Large intestine (tissue), 12 donors: ENCODE measurements at places on chromosomes 11 and 22. TPM values are rescaled to one million over a fixed set of nuclear protein-coding genes. Genes with fewer than 3 reads are reported as not detected.

GRCh38 chr22:17194213-17194612 is 25.0 kb downstream of the ADA2 start:
- peaks cover 22% of the 10 kb centered on the region for H3K36me3 ChIP-seq
- no peak for DNase-seq
- H3K27me3 ChIP-seq: no peaks in the 10 kb centered on the region
- H3K27ac ChIP-seq: no peak overlapping the region

MYO7A gene
- 68.4 TPM for polyA plus RNA-seq

- DNase-seq: no peak
- H3K27ac ChIP-seq: no peak overlapping the region
- H3K27me3 ChIP-seq: no peaks in the 10 kb centered on the region
- H3K4me1 ChIP-seq: peaks cover 13% of the 10 kb centered on the region
- no peak overlapping the region for H3K4me3 ChIP-seq
- no peaks in the 10 kb centered on the region for H3K36me3 ChIP-seq
Measured at GRCh38 chr11:95920460-95921105, 3.3 kb downstream of the MTMR2 start.

DNA sequence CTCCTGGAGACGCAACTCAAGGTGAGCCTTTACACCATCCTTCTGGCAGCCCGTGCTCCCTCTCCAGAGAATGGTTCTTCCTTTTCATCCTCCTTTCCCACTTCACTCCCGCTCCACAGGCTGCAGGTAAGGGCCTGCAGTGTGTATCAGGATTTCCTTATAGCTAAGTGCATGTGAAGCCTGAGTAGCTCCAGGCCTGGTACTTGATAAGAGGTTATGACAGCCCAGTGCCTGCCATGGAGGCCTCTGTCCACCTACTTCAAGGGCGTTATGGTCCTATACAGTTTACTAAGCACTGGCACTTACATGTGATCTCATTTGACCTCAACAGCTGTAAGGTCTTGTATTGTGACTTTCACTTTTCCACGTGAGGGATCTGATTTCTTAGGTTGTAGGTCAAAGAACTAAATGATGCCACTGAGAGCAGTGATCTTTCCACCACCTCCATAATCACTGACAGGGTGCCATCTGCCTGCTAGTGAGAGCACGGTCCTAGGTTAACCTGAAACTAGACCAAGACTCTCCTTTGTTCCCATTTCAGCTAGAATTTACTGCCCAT is 18.1 kb downstream of the SSH3 start:
- H3K4me1 ChIP-seq: peaks cover 7% of the 10 kb centered on the region
- H3K27me3 ChIP-seq: no peaks in the 10 kb centered on the region
- H3K36me3 ChIP-seq: no peaks in the 10 kb centered on the region
- no peak overlapping the region for H3K27ac ChIP-seq
- DNase-seq: peak; percentile 31
- no peak overlapping the region for H3K4me3 ChIP-seq

- no peaks in the 10 kb centered on the region for H3K36me3 ChIP-seq
- DNase-seq: no peak
- H3K4me1 ChIP-seq: peaks cover 12% of the 10 kb centered on the region
- H3K27me3 ChIP-seq: no peaks in the 10 kb centered on the region
Measured at GRCh38 chr11:64568041-64568571, 22.9 kb upstream of the SLC22A12 start.

DNA sequence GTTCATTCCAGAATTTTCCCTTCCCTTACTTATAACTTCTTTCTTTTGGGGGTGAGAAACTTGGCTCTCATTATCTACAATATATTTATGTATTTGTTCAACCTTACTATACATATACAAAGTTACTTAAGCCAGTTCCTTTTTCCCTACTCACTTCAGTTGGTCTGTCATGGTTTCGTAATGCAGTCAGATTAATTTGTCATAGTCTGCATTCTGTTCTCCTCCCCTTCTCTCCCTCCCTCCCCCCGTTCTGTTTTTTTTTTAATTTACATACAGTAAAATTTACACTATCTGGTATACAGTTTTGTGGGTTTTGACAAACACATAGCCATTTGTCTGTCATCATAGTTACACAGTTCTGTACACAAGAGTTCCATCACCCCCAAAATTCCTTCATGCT is 71.8 kb upstream of the ADORA2A start:
- peaks cover 45% of the 10 kb centered on the region for H3K36me3 ChIP-seq
- H3K4me3 ChIP-seq: no peak overlapping the region
- H3K4me1 ChIP-seq: no peaks in the 10 kb centered on the region
- no peak overlapping the region for H3K27ac ChIP-seq
- DNase-seq: no peak
- no peaks in the 10 kb centered on the region for H3K27me3 ChIP-seq

UBASH3B gene
- 2.8 TPM for polyA plus RNA-seq

- peaks cover 8% of the 10 kb centered on the region for H3K4me1 ChIP-seq
- peak; percentile 44 for DNase-seq
- no peak overlapping the region for H3K27ac ChIP-seq
Measured at GRCh38 chr11:62340269-62340901, 3.1 kb downstream of the ASRGL1 start.

CFAP300 gene
- 1.9 TPM for polyA plus RNA-seq

MMP12 gene
- polyA plus RNA-seq: 0.66 TPM

PPME1 gene
- polyA plus RNA-seq: 27.8 TPM
